ENCODE measurements at places on chromosomes 7 and 10.

DNA sequence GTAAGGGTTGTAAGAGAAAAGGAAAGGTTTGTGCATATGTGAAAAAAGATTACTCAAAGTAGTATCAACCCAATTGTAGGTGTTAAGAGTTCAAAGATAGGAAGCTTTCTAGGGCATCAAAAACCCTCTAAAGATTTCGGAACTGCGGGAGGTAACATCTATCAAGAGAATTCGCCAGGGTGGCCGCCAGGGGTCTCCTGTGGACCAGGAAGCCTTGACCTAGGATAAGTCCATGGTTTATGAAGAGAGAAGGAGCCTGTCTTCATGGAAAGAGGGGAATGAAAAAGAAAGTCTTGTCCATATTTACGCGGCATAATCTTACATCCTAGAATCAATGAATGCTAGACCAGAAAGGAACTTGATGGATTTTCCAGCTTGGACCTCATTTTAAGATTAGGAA, 140.7 kb upstream of the CALCR start:
- peak; percentile 56 for DNase-seq

DNA sequence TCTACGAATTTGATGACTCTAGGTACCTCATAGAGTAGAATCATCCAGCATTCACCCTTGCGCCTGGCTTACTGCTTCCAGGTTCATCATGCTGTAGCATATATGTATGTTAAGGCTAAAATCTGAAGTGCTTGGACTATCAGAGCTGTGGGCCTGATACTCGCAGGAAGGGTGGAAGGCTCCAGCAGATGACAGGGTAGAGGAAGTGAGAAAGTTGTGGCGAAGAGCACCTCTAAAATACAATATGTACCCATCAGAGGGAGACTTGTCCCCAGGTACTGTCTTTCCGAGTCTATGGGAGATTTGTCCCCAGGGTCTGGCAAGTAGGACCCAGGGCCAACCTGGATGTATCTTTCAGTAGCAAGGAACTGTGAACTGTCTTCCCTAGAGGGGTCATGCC, 48.1 kb upstream of the PLEKHA1 start:
- DNase-seq, result no peak

GRCh38 chr10:107098326-107098725, 66.2 kb downstream of the SORCS1 start:
- peak; percentile 17 for DNase-seq

DNA sequence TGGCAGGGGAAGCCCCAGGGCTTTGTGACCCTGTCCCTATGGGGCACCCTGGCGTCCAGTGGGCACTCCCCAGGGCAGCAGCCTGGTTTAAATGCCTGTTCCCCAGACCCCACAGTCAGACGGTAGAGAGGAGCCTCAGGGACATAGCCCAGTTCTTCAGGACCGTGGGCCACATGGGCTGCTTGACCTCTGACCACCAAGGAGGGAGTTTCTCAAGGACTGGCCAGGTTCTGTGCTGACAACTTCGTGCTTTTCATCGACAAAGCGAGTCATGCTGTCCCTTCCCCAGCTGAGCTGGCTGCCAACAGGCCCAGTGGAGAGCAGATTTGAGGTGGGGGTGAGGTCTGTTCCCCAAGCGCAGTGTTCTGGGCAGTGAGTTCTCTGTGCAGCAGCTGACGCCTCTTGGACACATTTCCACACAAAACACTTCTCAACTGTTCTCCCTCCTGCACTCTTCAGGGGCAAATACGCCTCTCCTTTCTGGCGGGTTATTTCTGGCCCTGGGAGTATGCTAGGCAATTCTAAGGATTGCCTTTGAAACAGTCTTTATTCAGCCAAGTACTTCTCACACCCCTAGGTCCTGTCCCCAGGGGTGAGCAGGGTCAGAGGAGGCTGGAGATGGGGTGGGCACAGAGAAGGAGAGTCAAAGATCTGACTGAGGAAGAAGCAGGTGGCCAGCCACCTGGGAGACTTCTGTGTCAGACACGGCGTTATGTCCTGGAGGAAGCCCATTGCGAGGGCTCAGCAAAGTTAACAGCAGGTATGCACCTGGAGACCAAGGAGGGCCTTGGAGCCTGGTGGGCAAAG, 57.3 kb upstream of the CAMK2B start:
- DNase-seq, result peak; percentile 59

DNA sequence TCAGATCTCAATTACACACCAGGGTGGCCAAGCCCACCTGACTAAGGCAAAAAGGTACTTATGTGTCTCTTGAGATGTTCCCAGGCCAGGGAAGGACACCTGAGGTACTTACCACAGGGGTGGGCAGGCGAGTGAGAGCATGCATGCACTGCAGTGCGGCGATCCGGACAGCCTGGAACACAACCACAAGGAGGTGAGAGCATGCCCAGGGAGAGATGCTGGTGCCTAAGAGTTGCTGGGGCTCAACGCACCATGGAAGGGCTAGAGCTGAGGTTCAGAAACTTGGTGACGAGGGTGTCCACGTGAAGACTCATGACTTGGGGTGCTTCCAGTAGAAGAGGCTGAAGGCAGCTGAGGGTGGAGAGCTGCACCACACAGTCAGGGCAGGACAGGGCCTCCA, 13.1 kb downstream of the ZDHHC16 start:
- DNase-seq, result no peak

DNA sequence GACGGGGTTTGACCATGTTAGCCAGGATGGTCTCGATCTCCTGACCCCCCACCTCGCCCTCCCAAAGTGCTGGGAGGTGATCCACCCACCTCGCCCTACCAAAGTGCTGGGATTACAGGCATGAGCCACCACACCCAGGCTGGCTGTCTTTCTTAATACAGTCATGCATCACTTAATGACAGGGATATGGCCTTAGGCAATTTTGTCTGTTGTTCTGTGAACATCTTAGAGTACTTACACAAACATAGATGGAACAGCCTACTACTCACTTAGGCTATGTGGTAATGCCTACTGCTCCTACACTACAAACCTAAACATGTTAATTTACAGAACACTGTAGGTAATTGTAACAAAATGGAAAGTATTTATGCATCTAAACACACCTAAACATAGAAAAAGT, 106.6 kb upstream of the KCNMA1 start:
- peak; percentile 67 for DNase-seq

- no peak for DNase-seq
Measured at GRCh38 chr7:45224832-45225231, 67.2 kb downstream of the RAMP3 start.

- DNase-seq, result no peak
Measured at GRCh38 chr7:81680120-81680519, 89.7 kb downstream of the HGF start.

- DNase-seq, result no peak
Measured at GRCh38 chr10:122201401-122201800, 69.7 kb upstream of the BTBD16 start.

- DNase-seq, result no peak
Measured at GRCh38 chr7:101814991-101815825, 2.2 kb upstream of the CUX1 start.

DNA sequence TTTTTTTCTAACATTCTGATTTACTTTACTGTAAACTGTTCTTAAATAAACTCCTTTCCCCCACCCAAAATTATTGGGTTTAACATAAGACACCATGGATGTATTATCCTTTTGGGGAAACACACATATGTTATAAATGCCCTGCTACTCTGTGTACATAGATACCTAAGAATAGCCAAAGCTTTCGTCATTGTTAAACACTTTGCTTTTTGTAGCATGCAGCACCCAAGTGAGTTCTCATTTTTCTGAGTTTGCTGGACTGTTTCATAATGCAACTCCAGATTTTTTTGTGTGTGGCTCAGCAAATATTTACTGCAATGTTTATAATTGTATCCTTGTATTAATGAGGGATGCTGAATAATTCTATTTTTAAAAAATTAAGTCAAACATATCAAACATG, 86.9 kb downstream of the VTI1A start:
- DNase-seq, result no peak

DNA sequence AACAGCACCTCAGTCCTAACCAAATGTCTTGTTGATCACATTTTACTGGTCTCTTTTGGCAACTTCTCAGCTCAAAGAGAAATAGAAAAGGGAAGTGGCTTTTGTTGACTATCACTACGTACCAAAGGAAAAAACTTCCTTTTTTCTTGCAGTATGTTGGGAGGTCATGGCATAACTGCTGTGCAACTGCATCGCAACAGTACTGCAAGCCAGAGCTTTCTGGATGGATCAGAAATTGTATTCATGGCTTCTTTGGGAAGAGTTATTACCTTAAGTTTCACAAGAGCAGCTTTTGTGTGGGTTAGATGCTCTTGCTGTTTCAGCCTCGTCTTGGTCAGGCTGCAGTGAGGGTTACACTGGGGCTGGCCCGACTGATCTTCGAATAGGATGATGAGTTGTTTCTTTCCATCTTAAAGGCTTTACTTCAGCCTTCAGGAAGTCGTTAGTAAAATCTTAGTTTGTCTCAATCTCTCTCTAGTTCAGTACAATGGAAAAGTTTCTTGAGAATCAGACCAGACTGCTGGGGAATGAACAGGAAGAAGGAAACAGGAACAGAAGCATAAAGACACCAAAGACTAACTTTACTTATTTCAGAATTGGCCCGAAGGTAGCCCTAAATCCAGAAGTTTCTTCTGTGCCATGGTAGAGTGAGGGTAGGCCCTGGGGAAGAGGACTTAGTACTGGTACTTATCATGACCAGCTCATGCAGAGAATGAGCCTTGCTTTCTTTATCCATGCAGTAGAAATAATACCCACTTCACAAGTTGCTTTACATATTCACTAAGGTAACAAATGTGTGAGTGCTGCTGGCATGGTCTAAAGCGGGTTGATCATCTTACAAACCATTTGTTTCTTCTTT, 153.6 kb downstream of the CELF2 start:
- no peak for DNase-seq

GRCh38 chr7:77438131-77438530, 22.0 kb upstream of the GSAP start:
- DNase-seq, result no peak

GRCh38 chr7:144255471-144255897, 9.1 kb downstream of the OR2A7 start:
- no peak for DNase-seq

DNA sequence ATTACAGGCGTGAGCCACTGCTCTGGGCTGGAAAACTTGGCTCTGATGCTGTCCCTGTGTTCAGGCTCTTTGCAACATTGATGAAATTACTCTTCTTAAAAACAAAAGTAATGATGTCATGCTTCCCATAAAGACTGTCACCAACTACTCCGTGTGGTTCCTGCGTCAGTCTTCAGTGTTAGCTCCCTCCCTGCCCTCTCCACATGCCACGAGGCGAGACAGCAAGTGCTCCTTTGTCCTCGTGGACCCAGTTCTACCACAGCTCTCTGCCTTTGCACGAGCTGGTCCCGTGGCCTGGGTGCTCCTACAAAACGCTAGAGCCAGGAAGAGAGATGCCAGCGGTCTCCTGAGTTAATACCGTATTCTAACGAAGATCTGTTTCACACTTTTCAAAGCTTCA, 194.5 kb downstream of the SDK1 start:
- DNase-seq, result no peak

- DNase-seq, result no peak
Measured at GRCh38 chr10:12663863-12664262, 314.5 kb downstream of the CAMK1D start.

All from ELR (cell line).